ENCODE measurements at places on chromosomes 11 and 22. TPM values are rescaled to one million over a fixed set of nuclear protein-coding genes. Genes with fewer than 3 reads are reported as not detected.

OR52E8 gene
- total RNA-seq = 0.18 TPM

DNA sequence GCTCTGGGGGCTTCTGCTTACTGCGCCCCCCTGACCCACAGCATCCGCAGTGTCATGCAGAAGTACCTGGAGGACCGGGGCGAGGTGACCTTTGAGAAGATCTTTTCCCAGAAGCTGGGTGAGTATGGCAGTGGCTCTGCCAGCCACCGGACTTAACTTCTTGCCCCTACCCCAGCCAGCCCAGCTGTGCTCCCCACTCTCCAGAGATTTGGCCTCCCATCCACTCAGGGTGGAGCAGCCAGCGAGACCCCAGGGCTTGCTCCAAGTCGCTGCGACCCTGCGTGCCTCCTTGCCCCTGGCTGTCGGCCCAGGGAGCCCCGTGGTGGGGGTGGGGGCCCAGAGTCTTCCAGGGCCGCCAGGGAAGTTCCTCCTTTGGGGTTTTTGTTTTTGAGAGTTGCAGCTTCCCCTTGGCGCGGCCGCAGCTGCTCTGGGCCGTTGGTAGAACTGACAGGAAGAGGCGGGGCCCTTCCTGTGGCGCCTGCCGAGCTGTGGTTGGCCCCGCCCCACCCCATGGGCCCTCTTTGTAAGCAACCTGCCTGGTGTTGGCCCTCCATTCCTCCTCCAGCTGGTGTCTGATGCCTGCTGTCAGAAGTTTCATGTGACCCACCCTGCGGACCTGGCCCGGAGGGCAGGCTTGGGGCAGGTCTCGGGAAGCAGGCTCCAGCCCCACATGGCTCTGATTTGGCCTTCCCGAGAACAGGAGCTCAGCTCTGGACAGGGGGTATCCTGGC, 11.1 kb downstream of the GRK2 start:
- peak; percentile 92 for DNase-seq
- H3K36me3 ChIP-seq = no peaks in the 10 kb centered on the region
- peak overlapping the region; percentile 86 for H3K27ac ChIP-seq
- peaks cover 58% of the 10 kb centered on the region for H3K4me1 ChIP-seq
- H3K4me3 ChIP-seq = no peak overlapping the region
- H3K27me3 ChIP-seq = no peaks in the 10 kb centered on the region

TYR gene
- total RNA-seq = not detected

CSNK2A3 gene
- 3.7 TPM for total RNA-seq
